ENCODE measurements at places on chromosomes 5 and 9. TPM values are rescaled to one million over a fixed set of nuclear protein-coding genes. Genes with fewer than 3 reads are reported as not detected.

DNA sequence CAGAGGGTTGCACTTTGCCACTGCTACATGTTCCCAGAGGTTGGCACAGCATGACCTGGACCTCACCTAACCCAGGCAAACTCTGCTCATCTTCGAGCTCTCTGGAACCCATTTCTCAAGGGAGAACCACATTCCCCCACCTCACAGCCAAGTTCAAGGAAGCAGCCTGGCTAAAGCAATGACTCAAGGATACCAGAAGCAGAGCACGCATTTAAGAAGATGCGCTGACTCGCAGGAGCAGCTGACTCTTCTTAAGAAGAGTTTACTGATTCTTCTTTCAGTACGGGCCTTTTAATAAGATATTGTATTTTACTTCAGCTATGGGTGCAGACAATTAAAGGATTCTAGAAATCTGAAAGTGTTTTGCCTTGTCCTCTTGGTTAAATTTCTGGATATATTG, 4.1 kb upstream of the SEMA5A start:
- no peak for DNase-seq
- H3K27me3 ChIP-seq, result peaks cover 3% of the 10 kb centered on the region
- no peak overlapping the region for H3K27ac ChIP-seq
- no peaks in the 10 kb centered on the region for H3K36me3 ChIP-seq
- H3K4me1 ChIP-seq, result peaks cover 7% of the 10 kb centered on the region

Gene PCDHA13
- total RNA-seq, result not detected

Gene PCDHA4
- not detected for total RNA-seq

DNA sequence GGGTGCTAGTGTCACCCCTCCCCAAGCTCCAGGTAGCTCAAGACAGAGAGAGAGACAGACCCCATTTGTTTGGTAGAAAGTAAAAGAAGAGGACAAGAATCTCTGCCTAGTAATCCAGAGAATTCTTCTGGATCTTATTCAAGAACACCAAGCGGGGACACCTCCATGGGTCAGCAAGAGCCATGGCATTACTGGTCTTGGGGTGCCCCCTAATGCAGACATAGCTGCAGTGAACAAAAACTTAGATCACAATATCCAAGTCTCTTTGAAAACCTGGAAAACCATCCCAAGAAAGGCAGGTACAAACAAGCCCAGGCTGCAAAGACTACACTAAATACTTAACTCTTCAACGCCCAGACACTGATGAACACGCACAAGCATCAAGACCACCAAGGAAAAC, 29.9 kb upstream of the PDE4D start:
- no peaks in the 10 kb centered on the region for H3K4me1 ChIP-seq
- no peak overlapping the region for H3K4me3 ChIP-seq
- no peak for DNase-seq
- H3K27ac ChIP-seq, result no peak overlapping the region

Gene GFRA3
- total RNA-seq, result not detected

- H3K4me3 ChIP-seq, result no peak overlapping the region
- DNase-seq, result no peak
- H3K27ac ChIP-seq, result peak overlapping the region; percentile 52
- no peaks in the 10 kb centered on the region for H3K27me3 ChIP-seq
- peaks cover 92% of the 10 kb centered on the region for H3K4me1 ChIP-seq
- H3K36me3 ChIP-seq, result no peaks in the 10 kb centered on the region
Measured at GRCh38 chr9:89529243-89530035, 31.5 kb upstream of the SEMA4D start.

Gene IL9
- not detected for total RNA-seq

DNA sequence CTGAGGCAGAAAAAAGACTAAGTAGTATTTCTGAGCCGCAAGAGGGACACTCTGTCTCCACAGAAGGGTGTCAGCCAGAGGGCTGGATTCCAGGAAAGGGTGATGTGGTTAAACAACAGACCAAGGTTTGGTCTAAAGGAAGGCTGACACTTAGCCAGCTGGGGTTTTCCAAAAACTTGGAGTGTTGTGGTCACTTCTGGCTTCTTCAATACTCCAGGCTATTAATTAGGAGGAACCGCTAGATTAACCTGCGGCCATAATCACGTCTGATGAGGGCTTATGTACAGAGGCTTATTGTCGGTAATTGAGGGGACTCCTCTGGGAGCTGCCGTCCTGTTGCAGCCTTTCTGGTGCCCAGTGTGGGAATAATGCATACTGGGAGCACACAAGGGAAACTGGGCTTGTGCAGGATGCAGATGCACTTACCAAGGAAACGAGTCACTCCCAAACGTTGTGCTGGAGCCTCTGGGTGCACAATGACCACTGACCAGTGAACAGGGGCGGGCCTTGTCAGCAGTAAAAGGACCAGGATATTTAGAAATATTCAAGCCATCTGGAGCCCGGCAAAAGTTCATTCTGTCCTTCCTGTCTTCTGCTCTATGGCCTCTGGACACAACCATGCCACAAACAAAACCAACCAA, 70.2 kb upstream of the TUT7 start:
- peaks cover 3% of the 10 kb centered on the region for H3K27me3 ChIP-seq
- no peak for DNase-seq
- no peaks in the 10 kb centered on the region for H3K36me3 ChIP-seq
- H3K4me3 ChIP-seq, result no peak overlapping the region
